ENCODE measurements at places on chromosomes 12 and 14.

DNA sequence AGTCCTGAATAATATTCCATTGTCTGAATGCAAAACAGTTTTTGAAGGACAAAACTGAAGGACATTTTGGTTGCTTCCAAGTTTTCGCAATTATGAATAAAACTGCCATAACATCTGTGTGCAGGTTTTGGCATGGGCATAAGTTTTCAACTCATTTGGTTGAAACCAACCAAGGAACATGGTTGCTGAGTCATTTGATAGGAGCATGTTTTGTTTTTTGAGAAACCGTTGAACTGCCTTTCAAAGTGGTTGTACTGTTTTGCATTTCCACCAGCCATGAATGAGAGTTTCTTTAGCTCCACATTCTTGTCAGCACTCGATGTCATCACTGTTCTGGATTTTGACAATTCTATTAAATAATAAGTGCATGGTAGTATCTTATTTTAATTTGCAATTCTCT lies 23.0 kb upstream of the GSG1 start:
- H3K4me1 ChIP-seq: no peaks in the 10 kb centered on the region
- no peak for DNase-seq
- no peaks in the 10 kb centered on the region for H3K36me3 ChIP-seq
- no peak overlapping the region for H3K27ac ChIP-seq
- no peaks in the 10 kb centered on the region for H3K27me3 ChIP-seq

- no peak for DNase-seq
- H3K27me3 ChIP-seq: peaks cover 3% of the 10 kb centered on the region
- no peaks in the 10 kb centered on the region for H3K36me3 ChIP-seq
- peaks cover 11% of the 10 kb centered on the region for H3K4me1 ChIP-seq
- H3K27ac ChIP-seq: no peak overlapping the region
These were observed 26.1 kb upstream of the EIF4B start for GRCh38 chr12:52980096-52980649.

DNA sequence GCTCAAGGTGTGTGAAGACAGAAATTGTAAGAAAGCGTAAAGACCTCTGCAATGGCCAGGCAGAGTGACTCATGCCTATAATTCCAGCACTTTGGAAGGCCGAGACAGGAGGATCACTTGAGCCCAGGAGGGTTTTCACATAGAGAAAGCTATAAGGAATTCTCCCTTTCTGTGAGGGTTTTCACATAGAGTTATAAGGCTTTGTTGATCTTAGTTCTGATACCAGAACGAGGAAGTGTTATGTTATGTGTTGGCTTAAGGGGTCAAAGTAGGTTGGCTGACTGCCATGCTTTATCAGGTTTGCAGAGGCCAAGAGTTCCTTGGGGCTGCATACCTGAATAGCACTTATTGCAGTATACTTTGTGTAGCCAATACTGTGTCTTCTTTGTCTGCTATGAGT lies 139.1 kb downstream of the ERC1 start:
- H3K4me3 ChIP-seq: no peak overlapping the region
- H3K36me3 ChIP-seq: peaks cover 2% of the 10 kb centered on the region
- H3K27me3 ChIP-seq: no peaks in the 10 kb centered on the region
- H3K27ac ChIP-seq: no peak overlapping the region
- DNase-seq: no peak

DNA sequence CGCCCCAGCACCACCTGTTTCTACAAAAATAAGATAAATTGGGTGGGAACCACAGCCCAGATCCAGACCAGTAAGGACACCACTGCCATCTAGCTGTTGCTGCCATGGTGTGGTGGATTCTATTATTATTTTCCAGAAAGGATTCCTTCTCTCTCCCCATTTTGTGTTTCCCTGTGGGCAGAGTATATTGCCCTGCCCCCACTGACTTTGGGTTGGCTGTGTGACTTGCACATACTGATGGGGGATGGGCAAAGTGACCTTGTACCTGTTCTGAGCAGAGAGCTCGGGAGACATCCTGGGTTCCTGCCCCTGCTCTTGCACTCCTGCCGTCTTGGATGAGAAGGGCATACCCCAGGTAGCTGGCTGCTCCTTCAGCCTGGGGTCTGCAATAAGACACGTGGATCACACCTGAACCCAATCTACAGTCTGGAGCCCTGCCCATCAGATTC lies 24.3 kb downstream of the MOAP1 start:
- H3K27ac ChIP-seq: no peak overlapping the region
- DNase-seq: no peak

DNA sequence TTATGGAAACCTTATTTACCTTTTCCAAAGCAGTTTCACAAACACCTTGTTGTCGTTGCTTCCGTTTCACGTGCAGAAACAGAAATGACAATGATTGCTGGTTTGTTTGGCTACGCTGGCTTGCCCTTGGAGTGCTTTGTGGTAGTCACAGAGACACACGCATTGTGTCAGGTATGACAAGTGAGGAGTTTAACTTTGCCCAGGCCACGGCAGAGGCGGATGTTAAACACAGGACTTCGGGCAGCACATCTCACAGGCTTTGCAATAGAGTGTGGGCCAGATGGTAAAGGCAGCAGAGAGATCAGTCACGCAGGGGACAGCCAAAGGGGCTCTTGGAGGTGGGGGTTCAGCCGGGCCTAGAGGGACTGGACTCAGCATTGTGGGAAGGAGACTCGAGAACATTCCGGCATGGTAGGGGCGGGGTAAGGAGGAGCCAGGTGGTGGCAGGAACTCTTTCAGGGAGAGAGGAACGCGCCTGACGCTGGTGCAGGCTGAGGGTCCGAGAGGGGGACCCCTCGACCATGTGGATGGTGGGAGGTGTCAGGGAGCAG lies 59.8 kb upstream of the KCNA1 start:
- H3K36me3 ChIP-seq: no peaks in the 10 kb centered on the region
- H3K27me3 ChIP-seq: no peaks in the 10 kb centered on the region
- DNase-seq: no peak
- H3K4me1 ChIP-seq: no peaks in the 10 kb centered on the region
- no peak overlapping the region for H3K27ac ChIP-seq

GRCh38 chr12:94930216-94930654 lies 73.3 kb downstream of the NDUFA12 start:
- DNase-seq: no peak
- H3K27me3 ChIP-seq: no peaks in the 10 kb centered on the region
- H3K36me3 ChIP-seq: no peaks in the 10 kb centered on the region
